ENCODE measurements at places on chromosomes 12 and 14.
A peak's percentile ranks its signal among the peaks of the same experiment; 100 is the strongest.

DNA sequence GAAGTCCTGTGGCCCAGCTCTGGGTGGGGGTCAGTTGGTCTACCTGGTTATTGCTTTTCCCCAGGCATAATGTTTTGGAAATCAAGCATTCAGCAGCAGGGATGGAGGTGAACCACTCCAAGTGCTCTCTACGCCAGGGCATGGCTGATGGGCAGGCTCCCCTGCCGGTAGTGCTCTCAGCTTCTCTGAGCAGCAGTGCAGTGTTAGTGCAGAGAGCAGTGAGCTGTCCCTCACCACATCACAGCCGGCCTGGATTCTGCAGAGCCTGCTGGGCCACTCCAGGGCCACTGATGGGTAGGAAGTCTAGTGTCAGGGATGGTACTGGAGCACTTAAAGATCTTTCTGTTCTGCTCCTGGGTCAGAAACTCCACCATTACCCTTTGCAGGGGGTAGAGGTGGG, 151.1 kb downstream of the CALM1 start:
- DNase-seq = no peak

DNA sequence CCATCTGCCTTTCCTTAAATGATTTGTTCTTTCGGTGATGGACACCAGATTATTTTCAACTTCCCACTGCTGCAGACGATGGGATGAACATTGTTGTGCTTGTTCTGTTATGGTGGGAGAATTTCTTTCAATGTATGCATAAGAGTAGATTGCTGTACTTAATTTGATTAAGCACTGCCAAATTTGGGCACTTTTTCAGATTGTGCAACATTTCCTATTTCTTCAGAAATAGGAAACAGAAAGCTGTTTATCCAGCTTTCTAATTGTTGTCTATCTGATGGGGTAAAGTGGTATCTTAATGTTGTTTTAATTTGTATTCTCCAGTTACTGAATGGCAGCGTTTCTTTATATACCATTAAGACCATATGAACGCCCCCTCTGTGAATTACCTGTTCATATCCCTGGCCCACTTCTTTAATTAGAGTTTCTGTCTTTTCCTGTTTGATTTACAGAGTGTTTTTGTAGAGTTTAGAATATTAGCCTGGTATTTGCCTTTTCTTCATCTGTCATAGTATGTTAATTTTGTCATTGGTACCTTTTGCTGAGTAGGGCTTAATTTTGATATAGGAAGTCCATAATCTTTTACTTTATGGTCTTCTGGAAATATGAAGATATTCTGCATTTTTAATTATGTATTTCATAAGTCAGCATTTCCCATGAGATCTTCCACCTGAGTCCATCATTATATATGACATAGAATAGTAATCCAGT, 59.6 kb downstream of the DIP2B start:
- DNase-seq = no peak

DNA sequence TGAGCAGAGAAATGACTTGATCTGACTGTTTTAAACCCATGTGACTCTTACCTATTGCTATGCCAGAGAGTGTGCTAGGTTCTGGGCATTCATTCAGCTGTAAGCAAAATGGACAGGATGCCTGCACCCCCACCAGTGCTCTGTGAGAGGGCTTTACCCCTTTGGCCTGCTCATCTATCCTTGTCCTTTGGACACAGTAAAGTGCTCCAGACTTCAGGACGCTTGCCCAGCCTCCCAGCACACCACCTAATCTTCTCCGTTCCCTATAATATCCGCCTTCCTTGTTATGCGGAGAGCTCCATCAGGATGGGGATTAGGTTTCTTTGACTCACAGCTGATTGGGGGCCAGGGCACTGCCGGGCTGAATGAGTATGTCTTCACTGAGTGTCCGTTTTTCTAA, 4.4 kb upstream of the ZNF839 start:
- DNase-seq = no peak

GRCh38 chr14:100348784-100349685, 25.9 kb downstream of the SLC25A47 start:
- no peak for DNase-seq

- no peak for DNase-seq
Observed at GRCh38 chr12:53967421-53967925, 5.5 kb upstream of the HOXC11 start.

DNA sequence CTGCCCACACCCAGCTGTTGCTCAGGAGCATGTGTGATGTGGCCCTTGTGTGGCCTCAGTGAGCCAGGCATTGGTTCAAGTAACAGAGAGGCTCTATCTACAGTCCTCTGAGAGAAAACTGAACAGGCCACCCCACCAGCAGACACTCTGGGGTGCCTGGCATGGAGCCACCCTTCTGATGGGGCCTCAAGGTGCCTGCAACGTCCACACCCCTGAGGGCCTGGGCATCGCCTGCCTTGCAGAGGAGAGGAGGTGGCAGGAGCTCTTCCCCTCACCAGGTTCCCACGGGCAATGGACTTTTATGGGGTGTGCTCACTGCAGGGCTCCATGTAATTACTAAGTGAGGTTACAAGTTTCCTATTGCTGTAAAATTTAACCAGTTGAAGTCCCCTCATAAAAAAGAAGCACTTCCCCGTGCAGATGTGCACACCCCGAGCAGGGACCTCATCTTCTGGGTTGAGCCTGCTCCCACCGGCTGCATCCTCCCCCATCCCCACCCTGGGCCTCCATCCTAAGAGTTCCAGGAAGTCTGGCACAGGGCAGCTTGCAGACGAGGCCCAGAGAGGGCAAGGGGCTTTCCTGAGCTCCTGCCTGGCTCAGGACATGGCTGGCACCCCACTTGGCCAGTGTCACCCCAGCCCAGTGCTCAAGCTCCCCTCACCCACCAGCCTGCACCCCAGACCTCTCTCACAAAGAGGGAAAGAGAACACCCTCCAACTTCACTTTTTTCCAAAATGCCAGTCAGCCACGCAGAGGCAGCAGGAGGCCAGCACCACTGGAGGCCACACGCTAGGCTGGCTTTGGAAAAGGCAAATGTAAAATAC, 270.4 kb upstream of the RTL1 start:
- no peak for DNase-seq

GRCh38 chr12:112149596-112149995, 24.2 kb downstream of the TRAFD1 start:
- no peak for DNase-seq

DNA sequence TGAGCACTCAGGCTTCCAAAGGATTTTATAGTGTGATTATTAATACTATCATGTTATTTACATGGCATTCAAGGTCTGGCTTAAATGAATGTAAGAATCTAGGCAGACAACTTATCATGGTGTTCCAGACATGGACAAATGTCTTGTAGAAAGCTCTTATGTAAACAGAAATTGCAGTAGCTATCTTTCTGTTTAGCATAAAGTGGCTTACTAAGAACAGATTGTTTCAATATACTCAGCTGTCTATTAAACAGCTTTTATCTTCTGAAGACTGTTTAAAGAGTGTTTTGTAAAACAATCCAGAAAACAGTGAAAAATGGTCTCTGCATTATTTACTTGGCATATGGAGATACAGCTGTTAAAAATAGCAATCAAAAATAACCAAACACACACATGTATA, 1061.8 kb upstream of the SEL1L start:
- DNase-seq = no peak

DNA sequence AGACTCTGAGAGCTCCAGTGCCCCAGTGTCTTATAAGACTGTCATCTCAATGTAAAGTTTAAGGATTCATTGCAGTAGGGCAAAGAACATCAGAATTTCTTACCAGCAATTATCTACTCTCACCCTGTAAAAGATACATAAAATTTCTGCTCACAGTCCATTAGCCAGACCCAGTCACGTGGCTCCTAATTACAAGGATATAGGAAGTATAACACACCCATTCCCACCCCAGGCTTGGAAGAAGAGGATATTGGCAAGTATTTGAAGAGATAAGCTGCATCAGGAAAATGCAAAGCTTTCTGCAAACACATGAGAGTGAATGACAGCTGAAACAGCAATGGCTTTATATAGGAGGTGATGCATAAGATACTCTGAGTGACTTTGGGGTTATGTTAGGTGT, 14.3 kb downstream of the SYT1 start:
- DNase-seq = no peak

GRCh38 chr12:71521125-71521524, 81.5 kb downstream of the LGR5 start:
- no peak for DNase-seq

- DNase-seq = no peak
Observed at GRCh38 chr12:9773216-9773877, 12.6 kb upstream of the CD69 start.

DNA sequence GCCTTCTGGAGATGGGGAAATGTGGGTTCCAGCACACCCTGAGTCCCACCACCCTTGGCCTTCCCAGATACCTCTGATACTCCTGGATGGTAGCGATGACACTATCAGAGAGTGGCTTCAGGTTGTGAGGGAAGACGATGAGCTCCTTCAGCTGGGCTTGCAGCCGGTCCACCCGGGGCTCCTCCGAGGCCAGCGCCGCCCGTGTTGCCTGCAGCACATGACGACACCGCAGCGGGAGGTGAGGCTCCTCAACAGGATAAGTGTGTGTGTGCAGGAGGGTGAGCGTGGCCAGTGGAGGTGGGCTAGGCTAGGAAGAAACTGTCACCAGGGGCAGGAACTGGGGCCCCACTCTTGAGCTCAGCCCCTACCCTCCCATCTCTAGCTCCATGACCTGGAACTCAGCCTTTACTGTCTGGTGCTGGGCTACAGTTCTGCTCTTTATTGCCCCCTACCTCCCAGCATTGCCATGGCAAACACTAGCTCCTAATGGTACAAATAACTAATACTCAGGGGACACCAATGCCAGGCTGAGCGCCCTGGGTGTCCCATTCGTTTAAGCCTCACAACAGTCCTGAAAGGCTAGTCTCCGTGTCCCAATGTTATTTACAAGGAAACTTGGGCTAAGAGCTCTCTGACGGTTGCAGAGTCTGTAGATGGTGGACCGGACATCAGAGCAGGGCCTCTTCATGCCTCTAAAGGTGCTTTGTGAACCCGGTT, 64.1 kb downstream of the SYNE3 start:
- DNase-seq = no peak

- no peak for DNase-seq
Observed at GRCh38 chr12:42810006-42810405, 220.5 kb upstream of the PRICKLE1 start.

DNA sequence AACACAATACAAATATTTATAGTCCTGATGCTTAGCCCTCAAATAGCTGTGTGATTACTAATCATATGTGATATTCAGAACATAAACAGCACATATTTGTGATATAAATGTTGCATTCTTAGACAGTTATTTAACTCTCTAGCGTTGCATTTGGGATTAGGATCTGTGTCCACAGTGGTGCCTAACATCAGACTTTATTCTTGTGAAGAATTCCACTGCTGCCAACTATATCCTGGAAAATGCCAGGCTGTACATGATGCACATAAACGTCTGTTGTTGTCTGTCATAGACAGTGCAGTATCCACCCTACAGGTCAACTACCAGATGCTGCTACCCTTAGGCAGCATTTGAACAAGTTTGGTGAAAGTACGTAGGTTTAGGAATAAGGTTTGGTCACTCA, 39.0 kb downstream of the SLC38A4 start:
- no peak for DNase-seq

- no peak for DNase-seq
Observed at GRCh38 chr12:121812320-121812871, 8.6 kb downstream of the SETD1B start.

DNA sequence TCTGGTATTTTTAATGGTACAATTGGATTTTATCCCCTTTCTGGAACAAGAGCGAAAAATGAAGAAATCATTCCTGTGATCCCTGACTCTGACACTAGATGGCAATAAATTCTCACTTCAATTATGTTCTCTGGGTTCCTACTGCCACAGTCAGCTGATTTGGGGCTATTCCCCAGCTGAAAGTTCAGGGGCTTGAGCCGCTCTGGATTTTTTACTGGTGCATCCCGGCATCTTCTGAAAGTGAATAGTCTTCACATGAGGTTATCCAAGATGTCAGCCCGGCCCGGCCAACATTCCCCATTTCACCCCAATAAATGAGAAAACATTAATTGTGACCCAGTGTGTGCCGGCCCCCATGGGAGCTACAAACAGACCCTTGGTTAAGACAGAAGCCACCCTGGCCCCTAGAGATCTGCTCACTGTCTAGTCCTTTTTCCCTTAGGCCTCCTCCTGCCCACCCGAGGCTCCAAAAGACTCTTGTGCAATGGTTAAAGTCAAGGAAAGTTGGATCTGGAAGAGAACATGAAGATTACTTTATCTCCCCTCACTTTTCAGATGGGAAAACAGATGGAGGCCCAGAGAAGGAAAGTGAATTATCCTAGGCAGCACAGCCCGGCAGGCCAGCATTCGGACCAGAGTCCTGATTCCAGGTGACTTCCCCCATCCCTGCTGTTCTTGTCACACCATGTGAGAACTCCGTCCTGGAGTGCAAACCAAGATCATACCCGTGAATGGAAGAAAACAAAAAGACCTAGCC, 20.8 kb downstream of the CKAP4 start:
- DNase-seq = peak; percentile 68

- DNase-seq = no peak
Observed at GRCh38 chr12:15861404-15861803, 20.8 kb upstream of the STRAP start.

DNA sequence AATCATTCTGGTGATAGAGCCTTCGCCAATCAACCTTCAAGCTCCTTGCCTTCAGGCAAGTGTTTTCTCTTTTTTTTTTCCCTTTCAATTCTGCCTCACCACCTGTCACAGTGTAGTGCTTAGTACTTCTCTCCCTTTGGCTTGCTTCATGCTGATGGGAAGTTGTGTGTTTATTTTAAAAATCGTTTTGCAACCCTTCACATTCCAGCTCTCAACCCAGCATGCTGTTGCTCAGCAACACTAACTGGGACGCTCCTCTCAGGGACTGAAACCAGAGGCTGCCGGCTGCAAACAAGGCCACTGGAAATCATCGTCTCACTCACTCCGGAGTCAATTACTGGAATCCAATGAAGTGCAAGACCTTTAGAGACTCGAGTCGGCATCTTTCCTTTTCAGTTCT, 342.7 kb downstream of the PRKD1 start:
- DNase-seq = no peak

GRCh38 chr12:15276088-15276698, 46.1 kb upstream of the PTPRO start:
- DNase-seq = peak; percentile 54

GRCh38 chr14:31172084-31172483, 35.5 kb downstream of the HECTD1 start:
- no peak for DNase-seq

DNA sequence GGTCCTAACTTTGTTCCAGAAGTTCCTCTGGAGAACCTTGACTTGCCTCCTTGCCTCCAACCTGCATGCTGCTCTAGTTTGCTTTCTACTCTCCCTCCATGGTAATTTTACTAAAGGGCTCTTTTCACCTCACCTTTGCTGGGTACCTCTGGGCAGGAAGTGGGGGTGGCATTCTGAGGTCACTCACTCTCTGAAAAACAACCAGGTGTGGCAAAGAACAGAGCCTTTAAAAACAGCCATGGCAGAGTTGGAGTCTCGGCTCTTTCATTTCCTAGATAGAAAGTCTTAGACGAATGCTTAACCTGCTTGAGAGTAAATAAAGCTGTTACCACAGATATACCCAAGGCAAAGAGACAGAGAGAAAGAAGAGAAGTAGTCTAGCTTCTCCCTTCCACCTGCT, 827.9 kb downstream of the BCL11B start:
- DNase-seq = no peak

DNA sequence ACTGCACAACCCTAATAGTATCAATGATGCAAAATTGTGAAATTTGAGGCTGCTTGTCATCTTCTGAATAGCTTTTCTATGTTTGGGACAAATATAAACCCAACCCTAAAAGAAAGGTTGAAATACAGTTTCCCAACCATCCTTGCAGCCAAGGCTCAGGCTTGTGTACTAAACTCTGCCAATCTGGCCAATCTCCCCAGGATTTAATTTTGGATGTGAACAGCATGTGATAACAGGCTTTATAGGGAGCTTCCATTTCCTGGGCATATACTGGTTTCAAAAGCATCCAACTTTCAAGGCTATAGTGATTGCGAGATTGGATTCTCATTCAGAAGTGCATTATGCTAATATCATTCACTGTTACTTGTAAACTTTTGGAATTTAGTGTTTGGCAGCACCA, 55.7 kb upstream of the MUCL1 start:
- no peak for DNase-seq
